T-cell (primary cell): ENCODE measurements at places on chromosomes 7 and 10.

DNA sequence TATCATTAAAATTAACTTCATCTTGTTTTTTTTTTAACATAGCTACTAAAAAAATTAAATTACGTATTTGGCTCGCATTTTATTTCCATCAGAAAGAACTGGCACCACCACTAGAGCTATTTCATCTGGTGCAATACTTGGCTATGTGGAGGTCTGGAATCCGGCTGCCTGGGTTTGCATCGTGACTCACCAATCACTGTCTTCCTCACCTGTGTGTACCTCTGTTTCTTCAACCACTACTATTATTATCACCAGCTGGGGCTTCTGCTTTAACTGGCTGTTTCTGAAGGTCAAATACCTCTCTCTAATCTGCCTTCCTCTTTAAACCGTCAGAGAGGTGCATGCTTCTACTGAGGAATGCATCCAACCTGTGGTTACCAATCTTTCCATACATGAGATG is 6.5 kb downstream of the WDR91 start:
- DNase-seq: no peak

DNA sequence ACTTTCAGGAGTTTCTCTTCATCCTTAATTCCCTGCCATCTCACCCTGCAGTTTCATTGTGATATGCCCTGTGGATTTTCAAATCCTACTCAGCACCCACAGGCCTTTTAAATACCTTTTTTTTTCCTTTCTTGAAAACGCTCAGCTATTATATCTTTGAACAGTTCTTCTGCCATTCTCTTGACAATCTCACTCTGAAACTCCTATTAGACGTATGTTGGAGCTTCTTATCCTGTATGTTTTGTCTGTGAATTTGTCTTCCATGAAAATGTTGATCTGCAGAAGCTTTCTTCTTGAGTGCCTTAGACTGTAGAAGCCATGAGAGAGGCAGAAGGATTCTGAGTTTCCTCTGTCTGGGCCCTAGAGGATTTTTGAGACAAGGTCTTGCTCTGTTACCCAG is 18.9 kb upstream of the YAE1 start:
- DNase-seq: no peak

GRCh38 chr10:46527241-46527811 is 29.1 kb downstream of the GPRIN2 start:
- no peak for DNase-seq

GRCh38 chr7:99953649-99954048 is 22.2 kb downstream of the AZGP1 start:
- DNase-seq: no peak

DNA sequence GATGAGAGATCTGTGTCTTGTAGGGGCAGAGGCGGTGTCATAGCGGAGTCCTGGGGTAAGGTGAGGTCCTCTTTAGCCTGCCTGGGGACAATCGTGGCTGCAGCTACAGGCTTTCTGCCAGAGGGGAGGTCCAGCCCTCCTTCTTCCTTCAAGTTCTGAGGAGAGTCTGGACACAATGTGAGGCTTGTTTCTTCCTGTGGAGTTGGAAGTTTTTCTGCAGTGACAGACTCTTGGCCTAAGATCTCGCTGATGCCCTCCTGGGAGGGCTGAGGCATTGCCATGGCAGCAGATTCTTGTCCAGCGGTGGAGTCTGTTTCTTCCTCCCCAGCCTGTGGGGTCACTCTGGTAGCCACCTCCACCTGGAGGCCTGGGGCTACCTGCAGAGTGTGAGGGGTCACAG is 4.4 kb downstream of the NACAD start:
- DNase-seq: no peak

- DNase-seq: no peak
These were observed 636.0 kb downstream of the LRMDA start for GRCh38 chr10:76067447-76067846.

- DNase-seq: no peak
These were observed 3.3 kb downstream of the TMEM229A start for GRCh38 chr7:124029396-124030188.
